ENCODE measurements at places on chromosomes 16 and 17.

- no peak for DNase-seq
Measured at GRCh38 chr17:64382061-64382583, 8.5 kb downstream of the PECAM1 start.

- no peak for DNase-seq
Measured at GRCh38 chr17:6712854-6713129, 377 bp downstream of the SLC13A5 start.

GRCh38 chr17:28494445-28495188 lies 11.5 kb upstream of the FOXN1 start:
- DNase-seq = peak; percentile 93

GRCh38 chr16:11360641-11361373 lies 15.5 kb downstream of the RMI2 start:
- peak; percentile 32 for DNase-seq

DNA sequence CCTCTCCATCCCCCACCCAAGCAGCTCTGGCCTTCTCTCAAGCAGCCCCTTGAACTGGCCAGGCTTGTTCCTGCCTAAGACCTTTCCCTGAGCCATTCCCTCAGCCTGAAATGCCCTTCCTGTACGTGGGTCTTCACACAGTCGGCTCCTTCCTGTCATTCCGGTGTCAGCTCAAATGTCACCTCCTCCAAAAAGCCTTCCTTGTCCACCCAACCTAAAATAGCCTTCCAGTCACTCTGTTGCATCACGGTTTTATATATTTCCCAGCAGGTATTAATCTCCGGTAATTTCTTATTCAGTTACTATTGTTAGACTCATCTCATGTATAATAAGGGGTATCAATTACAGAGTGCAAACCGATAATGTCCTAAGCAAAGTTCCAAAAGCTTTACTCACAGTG lies 51.8 kb downstream of the C17orf67 start:
- DNase-seq = no peak

GRCh38 chr16:84190731-84191388 lies at the start of gene ADAD2:
TSS of gene ADAD2 (plus strand) at chr16:84191157. CDS start at chr16:84191231, 74 bp downstream.
- peak; percentile 17 for DNase-seq

GRCh38 chr16:22327446-22327775 lies 30.2 kb downstream of the POLR3E start:
- no peak for DNase-seq

- no peak for DNase-seq
Measured at GRCh38 chr16:85660843-85661739, 27.7 kb downstream of the GINS2 start.

DNA sequence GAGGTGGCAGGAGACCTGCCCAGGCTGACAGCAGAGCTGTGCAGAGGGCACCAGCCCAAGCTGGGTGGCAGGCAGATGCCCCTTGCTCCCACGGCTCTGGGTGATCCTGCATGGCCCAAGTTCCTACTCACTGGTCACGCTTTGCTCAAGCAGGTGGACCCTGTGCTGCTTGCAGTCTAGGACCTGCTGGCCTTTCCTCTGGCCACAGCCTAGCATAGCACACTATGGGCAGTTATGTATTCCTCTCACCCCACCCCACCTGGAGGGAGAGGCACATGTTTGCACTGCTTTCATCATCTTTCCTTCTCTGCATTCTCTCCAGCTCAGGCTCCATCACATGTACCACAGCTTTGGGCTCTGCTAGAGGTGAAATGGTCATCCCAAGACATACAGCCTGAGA lies 19.6 kb upstream of the SREBF1 start:
- no peak for DNase-seq

DNA sequence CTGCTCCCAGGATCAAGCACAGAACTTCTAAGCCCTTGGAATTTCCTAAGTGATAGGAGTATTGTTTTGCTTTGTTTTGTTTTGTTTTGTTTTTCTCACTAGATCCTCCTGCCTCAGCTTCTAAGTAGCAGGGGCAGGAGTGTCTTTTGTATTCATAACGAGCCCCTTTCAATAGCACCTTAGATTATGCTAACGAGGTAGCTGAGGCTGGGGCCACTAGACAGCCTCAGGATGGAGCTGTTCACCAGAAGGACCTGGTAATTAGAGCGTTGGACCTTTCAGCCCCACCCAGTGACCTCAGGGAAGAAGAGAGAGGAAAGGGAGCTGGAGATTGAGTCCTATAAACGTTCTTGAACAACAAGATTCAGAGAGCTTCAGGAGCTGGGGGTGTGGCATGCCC lies 43.6 kb downstream of the IKZF3 start:
- no peak for DNase-seq

GRCh38 chr17:31299624-31300023 lies 2.6 kb upstream of the OMG start:
- no peak for DNase-seq

DNA sequence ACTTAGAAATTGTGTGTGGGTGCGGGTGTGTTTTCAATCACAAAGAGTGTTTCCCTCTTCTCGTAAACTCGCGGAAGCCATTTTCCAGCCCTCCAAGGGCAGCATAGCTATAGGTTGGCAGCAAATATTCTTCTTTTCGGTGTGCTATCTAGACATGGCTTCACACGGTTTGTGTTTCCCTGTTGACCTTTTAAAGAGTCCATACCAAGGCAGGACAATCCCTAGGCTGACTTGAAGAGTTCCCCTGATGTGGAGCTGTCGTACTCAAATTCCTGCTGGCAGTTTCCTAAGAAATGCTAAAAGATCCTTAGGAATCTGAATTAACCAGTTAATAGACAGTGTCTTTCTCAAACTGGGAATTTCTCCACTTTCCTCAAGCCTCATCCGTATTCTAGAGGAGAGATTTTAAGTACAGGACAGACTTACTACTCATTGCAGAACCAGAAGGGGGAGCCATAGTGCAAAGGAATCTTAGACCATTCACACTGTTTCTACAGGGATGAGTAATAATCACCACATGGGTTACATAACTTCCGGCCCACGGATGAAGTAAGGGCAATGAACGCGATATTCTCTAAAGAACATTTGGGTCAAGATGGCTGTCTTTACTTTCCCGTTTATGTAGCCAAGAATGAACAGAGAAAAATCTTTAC lies 288.6 kb upstream of the ELAC2 start:
- DNase-seq = peak; percentile 53

DNA sequence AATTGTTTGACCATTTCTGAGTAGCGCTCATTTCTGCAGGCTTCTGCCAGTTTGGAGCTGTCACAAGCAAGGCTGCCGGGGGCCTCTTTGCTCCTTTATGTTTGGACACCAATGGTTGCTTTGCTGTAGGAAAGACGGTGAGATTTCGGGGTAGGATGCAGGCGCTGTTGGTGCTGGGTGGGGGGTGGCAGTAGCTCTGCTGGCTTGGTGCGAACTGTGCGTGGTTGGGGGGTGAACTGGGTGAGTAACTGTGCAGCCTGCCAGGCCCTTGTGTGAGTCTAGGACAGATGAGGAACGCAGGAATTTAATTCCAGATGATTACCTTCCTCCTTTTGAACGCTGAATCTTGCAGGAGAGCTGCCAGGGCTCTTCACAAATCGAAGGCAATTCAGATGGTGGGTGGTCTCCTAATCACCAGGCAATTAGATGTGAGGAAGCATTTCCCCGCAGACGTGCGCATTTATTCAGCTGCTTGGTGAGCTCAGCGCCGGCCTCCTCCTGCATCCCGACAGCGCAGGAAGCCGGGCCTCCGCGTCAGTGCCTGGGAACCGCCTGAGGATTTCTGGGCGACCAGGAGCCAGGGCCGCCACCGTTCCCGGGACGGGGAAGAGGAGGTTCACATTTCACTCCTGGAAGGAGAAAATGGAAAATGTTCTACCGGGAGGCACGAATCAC lies 154.4 kb downstream of the FOXL1 start:
- DNase-seq = no peak

DNA sequence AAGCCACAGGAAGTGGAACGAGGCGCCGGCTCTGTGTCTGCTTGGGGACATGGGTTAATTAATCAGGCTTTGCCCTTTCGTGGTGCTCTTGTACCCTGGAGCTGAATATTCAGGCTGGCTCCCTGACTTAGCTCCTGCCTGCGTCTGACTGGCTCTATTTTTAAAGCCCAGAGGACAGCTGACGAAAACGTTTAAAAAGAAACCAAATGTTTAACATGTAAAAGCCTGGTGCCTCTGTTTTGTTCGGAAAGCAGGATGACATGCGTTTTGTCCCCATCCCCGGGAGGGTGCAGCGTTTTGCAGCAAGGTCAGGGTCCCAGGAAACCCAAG lies 61.1 kb downstream of the NT5M start:
- no peak for DNase-seq

GRCh38 chr17:42538482-42538881 lies 2.4 kb downstream of the NAGLU start:
- no peak for DNase-seq

- DNase-seq = no peak
Measured at GRCh38 chr17:34118564-34118963, 136.5 kb upstream of the CCL2 start.

GRCh38 chr17:56880571-56880970 lies 33.3 kb downstream of the TRIM25 start:
- DNase-seq = no peak

DNA sequence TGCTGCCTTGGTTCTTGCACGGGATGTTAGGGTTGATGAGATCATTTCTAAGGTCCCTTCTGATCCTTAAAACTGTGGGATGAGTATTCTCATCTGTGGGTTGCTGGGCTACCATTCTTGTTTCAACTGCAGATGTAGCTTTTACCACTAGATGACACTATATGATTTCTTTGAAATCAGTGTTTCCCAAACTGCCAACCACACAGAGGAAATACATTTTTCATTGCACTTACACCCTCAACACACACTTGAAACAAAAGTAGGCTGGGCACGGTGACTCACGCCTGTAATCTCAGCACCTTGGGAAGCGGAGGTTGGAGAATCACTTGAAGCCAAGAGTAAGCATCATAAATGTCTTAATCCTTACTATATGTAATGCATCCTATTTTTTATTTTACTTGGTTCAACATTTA lies 15.3 kb downstream of the LCMT1 start:
- DNase-seq = peak; percentile 79

DNA sequence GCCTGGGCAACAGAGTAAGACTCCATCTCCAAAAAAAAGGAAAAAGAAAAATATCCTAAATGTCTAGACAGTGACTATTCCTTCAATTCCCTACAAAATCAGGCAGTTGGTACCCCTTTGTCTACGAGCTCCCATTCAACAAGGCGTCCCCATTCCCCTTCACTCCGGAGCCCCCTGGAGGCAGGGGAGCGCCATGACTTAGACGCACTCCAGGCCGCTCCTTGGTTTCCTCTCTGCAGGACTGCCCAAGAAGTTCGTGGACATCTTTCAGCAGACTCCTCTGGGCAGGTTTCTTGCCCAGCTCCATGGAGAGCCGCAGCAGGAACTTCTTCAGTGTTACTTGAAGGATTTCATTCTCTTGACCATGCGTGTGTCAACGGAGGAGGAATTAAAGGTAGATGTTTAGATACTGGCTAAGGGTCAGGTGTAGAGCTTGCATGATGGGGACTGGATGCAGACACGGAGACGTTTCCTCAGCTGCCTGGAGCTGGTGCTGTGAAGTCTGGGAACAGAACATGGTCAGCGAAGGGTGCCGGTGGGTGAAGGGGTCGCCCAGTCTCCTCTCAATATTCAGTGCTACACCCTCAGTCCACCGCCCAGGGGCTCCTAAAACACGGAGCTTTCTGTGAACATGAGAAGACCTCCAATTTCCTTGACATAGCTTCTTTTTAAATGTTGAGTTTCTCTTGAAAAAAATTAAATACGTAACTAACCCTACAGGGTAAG lies 53.3 kb upstream of the ENDOV start:
- DNase-seq = peak; percentile 19

GRCh38 chr16:19168371-19169081 lies 486 bp downstream of the SYT17 start:
- no peak for DNase-seq

GRCh38 chr17:59370593-59371299 lies 39.3 kb downstream of the YPEL2 start:
- no peak for DNase-seq

- DNase-seq = no peak
Measured at GRCh38 chr16:77116856-77117255, 74.1 kb upstream of the MON1B start.

- no peak for DNase-seq
Measured at GRCh38 chr17:44906763-44907728, 7.8 kb upstream of the EFTUD2 start.

DNA sequence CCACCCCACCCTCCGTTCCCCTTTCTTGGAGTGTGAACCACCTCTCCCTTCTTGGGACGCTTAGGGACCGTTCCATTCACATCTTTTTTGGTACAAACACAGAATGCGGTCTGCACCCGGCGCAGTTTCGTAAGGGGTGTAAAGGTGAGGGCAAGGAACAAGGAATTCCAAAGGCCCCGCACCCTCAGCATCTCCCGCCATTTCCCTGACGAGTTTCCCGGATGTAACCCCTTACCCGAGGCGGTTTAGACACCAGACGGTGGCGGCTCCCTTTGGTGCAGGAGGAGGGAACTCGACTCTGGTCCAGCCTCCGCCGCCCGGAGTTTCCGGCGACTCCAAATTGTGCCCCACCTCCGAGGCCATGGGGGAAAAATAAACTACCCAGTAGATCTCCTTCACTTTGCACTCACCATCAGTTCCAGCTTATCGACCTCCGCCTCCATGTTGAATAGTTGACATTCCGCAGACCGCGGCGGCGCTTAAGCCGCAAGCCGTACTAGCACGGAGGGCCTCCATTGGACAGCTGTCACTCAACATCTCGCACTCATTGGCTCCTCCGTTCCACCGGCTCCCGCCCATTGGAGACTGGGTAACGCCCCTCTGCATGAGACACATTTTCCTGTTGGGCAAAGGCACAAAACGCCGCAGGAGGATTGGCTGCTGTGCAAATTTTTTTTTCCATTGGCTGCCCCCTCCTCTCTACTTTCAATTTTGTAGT lies at the start of gene SKA2:
TSS of gene SKA2 (minus strand) at position 466 of the 718 bp plus-strand sequence. CDS start at position 443, 23 bp downstream.
- DNase-seq = peak; percentile 95

GRCh38 chr17:2157675-2158395 lies 102.9 kb downstream of the HIC1 start:
- DNase-seq = peak; percentile 61

GRCh38 chr17:76515274-76515949 lies 14.2 kb upstream of the RHBDF2 start:
- DNase-seq = peak; percentile 98

DNA sequence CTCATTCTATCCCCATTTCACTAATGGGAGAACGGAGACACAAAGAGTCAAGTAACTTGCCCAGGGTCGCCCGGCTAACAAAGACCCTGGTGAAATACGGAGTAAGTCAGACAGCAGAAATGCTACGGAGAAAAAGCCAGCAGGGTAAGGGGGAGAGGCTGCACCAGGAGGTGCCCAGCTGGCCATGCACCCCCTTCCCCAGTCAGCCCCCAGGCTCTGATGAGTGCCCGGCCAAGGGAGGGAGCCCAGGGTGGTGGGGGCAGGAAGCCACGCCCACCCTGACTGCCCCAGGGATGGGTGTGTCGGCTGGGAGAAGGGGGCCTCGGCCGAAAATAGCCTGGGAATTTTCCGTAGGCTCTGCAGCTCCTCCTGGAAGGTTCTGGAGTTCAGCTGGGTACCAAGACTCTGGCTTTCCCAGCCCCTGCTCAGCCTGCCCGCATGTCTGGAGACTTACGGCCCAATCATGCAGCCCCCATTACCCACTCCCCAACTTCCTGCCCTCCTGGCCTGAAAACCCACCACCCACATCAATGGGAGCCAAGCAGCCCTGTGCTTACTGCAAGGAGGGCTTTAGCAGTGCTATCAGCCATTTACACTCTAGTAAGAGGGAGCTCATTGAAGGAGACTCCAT lies 4.2 kb downstream of the CARHSP1 start:
- DNase-seq = no peak

GRCh38 chr16:47477679-47478078 lies 16.5 kb downstream of the PHKB start:
- DNase-seq = no peak

Measured in AG08395 (cell line).